Stimulated activated CD4-positive, alpha-beta T cell treated with anti-CD3 and anti-CD28 coated beads, Interleukin-12 subunit alpha, Interleukin-12 subunit beta, amount 100 ng/mL, for 4 hours (primary cell): ENCODE measurements at places on chromosomes 2 and 18.

- no peak for DNase-seq
Measured at GRCh38 chr18:68438983-68439382, 275.9 kb downstream of the TMX3 start.

DNA sequence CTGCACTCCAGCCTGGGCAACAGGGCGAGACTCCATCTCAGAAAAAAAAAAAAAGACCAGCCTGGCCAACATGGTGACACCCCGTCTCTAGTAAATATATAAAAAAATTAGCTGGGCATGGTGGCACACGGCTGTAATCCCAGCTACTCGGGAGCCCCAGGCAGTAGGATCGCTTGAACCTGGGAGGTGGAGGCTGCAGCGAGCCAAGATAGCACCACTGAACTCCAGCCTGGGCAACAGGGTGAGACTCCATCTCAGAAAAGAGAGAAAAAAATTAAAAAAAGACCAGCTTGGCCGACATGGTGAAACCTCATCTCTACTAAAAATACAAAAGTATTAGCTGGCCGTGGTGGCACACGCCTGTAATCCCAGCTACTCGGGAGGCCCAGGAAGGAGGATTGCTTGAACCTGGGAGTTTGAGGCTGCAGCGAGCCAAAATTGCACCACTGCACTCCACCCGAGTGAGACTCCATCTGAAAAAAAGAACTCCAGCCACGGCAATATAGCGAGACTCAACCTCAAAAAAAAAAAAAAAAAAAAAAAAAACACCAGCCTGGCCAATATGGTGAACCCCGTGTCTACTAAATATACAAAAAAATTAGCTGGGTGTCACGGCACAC lies 346.1 kb upstream of the PLGLB2 start:
- DNase-seq: no peak

GRCh38 chr18:44374966-44375365 lies 305.7 kb upstream of the SETBP1 start:
- no peak for DNase-seq

DNA sequence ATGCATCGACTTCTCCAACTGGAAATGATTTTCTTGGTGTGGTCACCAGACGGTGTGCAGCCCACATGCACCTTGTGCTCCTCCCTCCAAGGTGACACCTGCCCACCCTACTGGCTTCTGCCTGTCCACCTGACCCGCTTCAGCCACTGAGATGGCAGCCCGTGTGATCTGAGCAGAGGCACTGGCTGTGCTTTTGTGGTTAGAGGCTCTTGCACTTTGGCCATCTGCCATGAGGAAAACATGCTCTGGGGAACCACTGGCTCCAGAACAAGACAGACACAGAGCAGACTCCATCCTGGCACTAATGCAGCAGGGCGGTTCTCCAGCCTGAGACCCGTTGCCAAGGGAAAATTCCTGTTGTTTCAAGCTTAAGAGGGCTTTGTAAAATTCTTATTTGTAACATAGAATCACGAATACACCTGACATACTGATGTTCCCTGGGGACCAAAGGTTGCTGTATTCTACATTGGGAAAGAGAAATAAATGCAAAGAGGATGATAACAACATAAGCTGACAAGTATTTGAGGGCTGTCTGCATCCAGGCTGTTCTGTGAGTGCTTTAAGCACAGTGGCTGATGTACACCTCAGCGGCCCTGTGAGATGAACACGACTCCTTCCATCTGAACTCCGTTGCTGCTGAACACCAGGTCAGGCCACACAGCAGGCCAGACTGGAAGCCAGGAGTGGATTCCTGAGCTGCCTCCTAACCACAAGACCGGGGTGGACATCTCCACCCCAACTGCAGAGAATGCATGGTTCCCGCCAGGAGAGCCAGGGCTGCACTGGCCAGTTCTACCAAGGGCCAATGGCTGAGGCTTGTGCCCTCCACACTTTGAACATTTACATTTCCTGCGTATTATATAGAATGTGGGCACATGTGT lies 820.4 kb downstream of the GALR1 start:
- DNase-seq: no peak

DNA sequence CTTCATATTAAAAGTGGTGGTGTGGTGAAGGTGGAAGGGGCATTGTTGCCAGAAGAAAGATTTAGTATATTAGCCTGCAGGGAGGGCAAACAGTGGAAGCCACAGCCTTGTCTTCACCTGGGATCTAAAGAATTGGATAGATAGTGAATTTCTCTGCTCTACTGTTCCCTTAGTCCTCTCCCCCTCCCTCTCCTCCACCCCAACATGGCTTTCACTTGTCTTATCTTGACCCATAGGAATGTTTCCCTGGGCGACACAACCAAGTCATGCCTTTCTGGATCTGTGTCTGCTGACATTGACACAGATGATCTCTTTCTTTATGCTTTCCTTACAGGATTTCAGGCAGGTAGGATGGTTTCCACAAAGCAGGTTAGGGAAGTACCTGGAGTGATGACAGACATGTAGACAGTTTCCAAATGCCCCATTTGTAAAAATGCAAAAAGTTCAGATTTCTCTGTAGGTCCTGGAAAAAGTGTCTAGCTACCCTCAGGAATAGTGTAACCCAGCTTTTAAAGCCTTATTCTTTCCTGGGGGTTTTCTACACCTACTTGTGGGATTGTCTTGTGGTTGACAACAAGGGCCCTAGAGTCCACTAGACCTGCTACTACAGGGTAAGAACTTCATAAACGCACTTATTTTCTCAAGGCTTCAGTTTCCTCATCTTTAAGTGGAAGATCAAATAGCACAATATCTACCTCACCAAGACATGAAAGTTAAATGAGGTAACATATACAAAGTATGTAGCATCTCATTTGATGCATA lies 184.2 kb upstream of the SP5 start:
- no peak for DNase-seq

DNA sequence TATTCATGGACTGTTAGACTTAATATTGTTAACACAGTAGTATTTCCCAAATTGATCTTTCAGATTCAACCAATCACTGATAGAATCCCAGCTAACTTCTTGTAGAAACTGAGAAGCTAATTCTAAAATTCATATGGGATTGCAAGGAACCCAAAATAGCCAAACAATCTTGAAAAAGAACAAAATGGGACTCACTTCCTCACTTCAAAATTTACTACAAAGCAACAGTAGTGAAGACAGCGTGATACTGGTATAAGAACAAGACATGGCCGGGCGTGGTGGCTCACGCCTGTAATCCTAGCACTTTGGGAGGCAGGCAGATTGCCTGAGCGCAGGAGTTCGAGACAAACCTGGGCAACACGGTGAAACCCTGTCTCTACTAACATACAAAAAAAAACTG lies 46.3 kb downstream of the ATL2 start:
- no peak for DNase-seq

DNA sequence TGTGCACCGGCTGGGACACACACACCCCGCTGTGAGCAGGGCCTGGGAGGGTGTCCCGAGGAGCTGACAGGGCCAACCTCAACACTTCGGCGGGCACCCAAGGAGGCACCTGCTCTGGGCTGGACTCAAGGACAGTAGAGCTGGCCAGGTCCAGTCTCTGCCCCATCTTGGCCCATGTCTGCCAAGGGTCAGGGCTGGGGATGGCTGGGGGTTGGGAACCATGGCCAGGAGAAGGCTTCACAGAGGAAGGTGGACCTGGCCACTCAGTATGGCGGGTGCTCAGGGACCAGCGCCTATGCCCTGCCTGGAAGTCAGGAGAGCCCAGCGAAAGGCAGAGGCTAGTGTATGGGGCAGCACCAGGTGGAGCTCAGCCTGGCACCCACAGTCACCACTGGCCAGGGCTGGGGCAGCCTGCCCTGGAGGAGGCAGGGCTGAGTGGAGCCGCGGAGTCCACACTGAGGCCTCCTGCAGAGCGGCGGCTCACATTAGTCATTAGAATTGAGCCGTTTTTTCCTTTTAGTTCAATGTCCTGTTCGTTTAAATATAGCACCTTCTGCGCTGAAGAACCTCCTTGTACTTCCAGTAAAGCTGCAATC lies 4.2 kb downstream of the ERFE start:
- DNase-seq: no peak

- DNase-seq: no peak
Measured at GRCh38 chr2:219401606-219402005, 13.9 kb upstream of the DNPEP start.

GRCh38 chr2:6793371-6793770 lies 72.3 kb downstream of the CMPK2 start:
- no peak for DNase-seq

- no peak for DNase-seq
Measured at GRCh38 chr2:59993726-59994125, 559.7 kb downstream of the BCL11A start.

GRCh38 chr2:28419443-28420270 lies 27.0 kb downstream of the FOSL2 start:
- no peak for DNase-seq

GRCh38 chr2:183078163-183078463 lies 434 bp upstream of the DUSP19 start:
- peak; percentile 14 for DNase-seq
